NCI-H1417 (cell line): ENCODE measurements at places on chromosomes 4 and X.

DNA sequence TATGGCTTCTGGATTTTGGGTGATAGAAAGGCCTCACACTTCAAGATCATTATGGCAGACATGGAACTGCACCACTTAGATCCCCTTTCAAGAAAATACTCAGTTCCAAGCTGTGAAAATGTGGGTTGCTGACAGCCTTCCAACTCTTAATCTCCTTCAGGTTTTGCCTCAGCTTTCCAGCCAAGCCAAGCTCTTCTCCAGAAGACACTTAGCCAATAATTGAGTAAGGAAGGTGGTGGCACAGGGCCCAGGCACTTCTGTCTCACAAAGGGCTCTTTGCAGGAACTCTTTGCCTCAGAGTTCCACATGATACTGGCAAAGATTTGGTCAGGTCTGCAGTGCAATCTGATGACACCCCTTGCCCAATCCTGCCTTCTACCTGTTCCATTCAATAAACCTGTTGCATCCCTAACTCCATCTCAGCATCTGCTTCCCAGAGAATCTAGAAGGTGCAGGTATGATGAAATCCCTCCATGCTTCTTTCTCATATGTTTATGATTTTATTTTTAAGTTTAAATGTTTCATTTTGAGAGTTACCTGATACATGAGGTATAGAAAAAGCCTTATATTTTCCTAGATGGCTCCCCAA is 30.6 kb downstream of the ANXA5 start:
- DNase-seq: no peak

GRCh38 chr4:38582889-38583470 is 81.0 kb upstream of the KLF3 start:
- DNase-seq: no peak

GRCh38 chrX:65463550-65463949 is 71.0 kb downstream of the LAS1L start:
- DNase-seq: no peak

- DNase-seq: no peak
Measured at GRCh38 chr4:153792618-153793247, 3.9 kb upstream of the SFRP2 start.

GRCh38 chrX:40964633-40965586 is 120.3 kb upstream of the USP9X start:
- no peak for DNase-seq

DNA sequence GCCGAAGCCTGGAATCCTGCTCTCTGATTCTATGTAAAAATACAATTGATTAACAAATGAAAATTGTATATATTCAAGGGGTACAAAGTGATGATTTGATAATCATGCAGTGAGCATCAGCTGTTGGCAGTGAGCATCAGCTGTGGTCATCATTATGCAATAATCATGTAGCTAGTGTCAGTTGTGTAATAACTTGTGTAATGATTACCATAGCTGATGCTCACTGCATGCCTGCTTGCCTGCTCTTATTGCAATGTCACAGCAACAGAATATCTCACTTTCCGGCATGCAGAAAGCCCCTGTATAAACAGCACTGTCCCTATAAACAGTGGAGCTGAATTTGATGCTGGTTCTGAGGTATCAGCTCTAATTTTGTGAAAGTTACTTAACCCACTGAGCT is 46.8 kb downstream of the SULT1B1 start:
- DNase-seq: no peak

DNA sequence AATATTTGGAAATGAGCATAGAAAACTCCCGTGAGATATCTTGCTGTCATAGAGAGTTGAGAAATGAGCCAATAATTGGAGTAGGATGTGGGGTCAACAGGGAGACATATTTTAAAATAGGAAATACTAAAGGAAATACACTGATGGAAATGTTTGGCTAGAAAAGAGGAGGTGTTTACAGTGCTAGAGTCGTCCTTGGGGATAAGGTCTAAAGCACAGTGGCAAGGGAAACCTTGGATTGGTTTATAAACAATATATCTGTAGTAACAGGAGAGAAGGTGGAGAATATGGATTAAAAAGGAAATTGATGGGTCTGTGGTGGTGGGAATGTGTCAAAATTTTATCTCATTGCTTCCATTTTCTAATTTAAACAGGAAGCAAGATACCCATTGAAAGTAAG is 82.1 kb downstream of the PPEF2 start:
- no peak for DNase-seq

- no peak for DNase-seq
Measured at GRCh38 chr4:1490011-1490653, 83.9 kb upstream of the NKX1-1 start.

- no peak for DNase-seq
Measured at GRCh38 chr4:52877694-52878093, 15.6 kb downstream of the RASL11B start.

GRCh38 chr4:25011135-25011866 is 19.4 kb downstream of the LGI2 start:
- DNase-seq: peak; percentile 94

DNA sequence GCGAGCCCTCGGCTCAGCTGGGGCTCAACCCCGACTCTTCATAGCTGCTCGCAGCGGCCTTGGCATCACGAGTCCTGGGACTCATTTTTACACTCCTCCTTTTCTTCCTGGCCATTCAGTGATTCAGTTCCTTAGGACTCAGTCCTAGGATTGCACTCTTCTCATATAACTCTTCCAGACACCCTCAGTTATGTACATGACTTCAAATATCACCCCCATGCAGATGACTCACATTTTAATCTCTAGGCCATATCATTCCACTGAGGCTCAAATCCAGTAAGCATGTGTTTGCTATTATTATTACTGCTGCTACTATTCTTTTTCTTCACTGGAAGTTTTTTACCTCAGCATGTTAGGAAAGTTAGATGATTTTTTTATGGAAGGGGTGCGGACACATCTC is 14.4 kb downstream of the ITGB1BP2 start:
- DNase-seq: no peak

DNA sequence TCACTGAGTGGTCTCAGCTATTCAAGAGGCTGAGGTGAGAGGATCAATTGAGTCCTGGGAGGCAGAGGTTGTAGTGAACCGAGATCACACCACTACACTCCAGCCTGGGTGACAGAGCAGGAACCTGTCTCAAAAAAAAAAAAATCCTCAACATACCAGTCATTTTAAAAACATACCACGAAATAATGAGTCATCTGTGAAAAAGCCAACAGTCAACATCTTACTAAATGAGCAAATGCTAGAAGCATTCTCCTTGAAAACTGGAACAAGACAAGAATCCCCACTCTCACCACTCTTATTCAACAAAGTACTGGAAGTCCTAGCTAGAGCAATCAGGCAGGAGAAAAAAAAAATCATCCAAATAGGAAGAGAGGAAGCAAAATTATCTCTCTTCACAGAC is 104.0 kb upstream of the ARHGEF9 start:
- no peak for DNase-seq

GRCh38 chr4:7767526-7767925 is 172.1 kb downstream of the AFAP1 start:
- no peak for DNase-seq

DNA sequence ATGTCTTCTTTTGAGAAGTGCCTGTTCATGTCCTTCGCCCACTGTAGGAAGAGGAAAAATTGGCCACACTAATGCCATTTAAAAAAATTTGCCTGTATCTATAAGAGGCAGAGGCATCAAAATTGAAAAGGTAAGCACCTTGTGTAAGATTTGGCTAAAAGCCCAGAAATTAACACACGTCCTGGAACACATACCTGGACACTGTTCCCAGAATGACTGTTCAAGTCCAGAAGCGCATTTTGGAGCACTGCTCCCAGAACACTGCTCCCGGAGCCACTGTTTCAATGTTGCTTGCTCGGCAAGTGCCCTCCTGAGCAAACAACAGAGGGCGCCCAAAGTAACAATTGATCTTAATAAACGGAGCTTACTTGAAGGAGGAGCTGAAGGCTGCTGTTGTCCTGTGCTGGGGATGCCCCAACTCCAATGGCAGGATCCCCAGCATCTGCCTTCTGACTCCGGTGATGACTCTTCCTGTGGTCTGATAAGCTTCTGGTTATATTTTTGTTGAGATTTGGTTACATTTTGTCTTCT is 1958.6 kb downstream of the C4orf33 start:
- no peak for DNase-seq

DNA sequence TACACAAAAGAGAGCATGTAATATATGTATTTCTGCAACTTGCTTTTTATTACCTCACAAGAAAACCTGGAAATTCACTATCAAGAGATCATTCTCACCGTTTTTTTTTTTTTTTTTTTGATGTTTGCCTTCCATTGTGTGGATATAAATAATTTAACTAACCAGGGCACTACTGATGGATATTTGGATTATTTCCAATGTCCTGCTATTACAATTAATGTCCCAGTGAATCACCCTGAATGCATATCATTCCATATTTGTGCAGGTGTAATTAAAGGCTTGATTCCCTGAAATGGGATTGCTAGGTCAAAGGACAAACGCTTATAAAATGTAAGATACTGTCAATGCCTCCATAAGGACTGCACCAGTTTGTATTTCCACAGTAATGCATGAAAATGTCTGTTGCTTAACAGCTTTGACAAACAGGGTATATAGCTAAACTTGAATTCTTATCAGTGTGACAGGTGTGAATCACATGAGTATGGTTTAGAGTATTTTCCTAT is 87.8 kb downstream of the NCAPG start:
- DNase-seq: no peak

DNA sequence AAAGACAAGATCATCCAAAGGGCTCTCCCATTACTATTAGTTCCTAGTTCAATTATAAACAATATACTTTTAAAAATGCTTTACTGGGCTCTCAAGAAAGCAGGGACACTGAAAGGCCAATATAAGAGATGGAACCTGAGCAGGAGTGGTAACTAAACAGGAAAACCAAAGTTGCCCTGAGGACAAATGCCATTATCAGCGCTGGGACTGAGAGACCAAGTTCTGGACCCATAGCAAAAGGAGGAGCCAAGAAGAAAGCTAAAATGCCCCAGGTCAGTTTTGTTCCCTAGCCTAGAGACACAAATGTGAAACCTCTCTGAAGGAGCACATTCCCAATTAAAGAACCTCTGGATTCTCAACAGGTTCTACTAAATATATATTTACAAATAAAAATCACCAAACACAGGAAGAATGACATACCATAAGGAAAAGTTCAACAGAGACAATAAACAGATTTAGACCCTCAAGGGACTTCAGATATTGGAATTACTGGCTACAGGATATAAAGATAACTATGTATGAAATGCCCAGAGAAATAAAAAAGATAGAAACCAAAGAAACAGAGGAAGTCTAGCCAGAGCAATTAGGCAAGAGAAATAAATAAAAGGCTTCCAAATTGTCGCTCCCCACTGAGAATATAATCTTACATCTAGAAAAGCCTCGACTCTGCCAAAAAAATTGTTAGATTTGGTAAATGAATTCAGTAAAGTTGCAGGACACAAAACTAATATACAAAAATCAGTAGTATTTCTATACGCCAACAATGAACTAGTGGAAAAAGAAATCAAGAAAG is 67.1 kb downstream of the KLHL8 start:
- no peak for DNase-seq

GRCh38 chr4:145061318-145061920 is 36.6 kb downstream of the ANAPC10 start:
- peak; percentile 73 for DNase-seq

DNA sequence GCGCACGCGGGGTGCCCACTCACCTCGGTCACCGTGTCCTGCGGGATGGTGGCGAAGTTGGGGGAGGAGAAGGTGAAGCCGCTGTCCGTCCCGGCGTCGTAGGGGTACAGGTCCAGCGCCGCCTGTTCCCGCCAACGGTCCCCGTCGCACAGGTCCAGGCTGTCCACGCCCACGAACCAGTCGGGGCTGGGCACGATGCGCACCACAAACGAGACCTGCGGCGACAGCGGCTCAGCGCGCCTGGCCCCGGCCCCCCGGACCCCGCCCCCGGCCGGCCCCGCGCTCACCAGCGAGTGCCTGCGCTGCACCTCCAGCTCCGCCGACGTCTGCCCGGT is 1.4 kb downstream of the SPON2 start:
- DNase-seq: no peak

DNA sequence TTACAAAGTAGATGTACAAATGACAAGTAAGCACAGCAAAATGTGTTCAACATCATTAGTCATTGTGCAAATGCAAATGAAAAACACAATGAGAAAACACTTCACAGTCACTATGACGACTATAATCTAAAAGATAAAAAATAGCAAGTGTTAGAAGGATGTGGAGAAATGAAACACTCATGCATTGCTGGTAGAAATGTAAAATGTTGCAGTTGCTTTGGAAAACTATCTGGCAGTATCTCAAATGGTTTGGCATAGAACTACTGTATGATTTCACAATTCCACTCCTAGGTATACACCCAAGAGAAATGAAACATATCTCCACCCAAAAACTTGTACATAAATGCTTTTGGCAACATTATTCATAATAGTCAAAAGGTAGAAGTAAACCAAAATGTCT is 459.7 kb upstream of the TRAM1L1 start:
- DNase-seq: no peak

- peak; percentile 57 for DNase-seq
Measured at GRCh38 chrX:39159921-39160507, 358.8 kb downstream of the MID1IP1 start.

DNA sequence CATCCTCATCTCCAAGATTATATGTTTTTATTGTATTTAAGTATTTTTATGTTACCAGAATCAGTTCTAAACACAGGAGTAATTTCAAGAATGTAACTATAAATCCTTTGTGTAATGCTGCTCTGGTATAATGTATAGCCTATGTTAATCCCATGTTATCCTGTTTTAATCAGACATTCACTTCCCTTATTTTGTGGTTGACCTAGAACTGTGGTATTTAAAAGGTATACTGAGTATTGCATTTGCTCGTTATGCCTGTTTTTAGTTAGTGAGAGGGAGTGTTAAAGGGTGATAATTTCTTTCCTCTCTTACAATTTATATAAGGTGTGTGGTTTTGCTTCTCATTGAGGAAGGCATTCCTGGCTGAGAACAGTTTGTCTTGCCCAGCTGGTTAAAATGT is 26.2 kb downstream of the MTM1 start:
- DNase-seq: no peak

- DNase-seq: peak; percentile 37
Measured at GRCh38 chr4:168917138-168917779, 92.8 kb downstream of the CBR4 start.

GRCh38 chrX:39930786-39931528 is 166.8 kb downstream of the BCOR start:
- DNase-seq: no peak

DNA sequence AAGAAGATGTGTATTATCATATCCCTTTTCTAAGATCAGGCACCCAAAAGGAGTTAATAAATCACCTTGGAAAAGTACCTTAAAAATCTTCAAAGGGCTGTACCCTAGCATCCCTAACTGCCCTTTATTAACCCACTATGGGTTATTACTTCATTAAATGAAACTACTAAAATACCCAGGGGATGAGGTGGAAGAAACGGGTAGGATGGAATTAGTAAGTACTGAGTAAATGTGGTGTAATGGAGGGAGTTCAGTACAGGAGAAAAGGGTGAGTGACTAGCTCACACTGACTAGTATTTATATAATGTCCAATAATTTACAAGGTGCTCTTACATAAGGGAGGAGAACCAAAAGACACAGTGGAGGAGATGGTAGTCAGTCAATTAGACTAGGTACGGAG is 51.0 kb upstream of the RASGEF1B start:
- no peak for DNase-seq
